ENCODE measurements at places on chromosomes 6 and 20.

DNA sequence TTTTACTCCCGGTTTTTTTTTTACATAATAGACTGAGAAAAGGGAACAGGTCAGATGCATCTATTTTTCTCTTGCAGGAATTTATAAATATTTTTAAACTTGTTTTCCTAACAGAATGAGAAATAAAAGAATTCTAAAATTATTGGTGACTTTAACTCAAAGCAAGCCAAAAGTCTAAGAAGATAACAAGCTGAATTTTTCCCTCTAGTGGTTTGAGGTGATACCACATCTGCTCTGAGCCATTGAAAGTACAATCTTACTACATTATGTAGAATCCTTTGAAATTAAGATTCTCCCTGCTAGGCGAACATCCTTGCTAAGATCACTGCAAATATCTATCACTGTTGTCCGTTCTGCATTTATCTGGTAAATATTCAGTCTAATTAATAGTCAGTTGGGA lies 10.7 kb upstream of the STMND1 start:
- no peak for DNase-seq
- H3K36me3 ChIP-seq = no peaks in the 10 kb centered on the region
- H3K27ac ChIP-seq = no peak overlapping the region
- peaks cover 2% of the 10 kb centered on the region for H3K27me3 ChIP-seq
- H3K4me1 ChIP-seq = no peaks in the 10 kb centered on the region

DNA sequence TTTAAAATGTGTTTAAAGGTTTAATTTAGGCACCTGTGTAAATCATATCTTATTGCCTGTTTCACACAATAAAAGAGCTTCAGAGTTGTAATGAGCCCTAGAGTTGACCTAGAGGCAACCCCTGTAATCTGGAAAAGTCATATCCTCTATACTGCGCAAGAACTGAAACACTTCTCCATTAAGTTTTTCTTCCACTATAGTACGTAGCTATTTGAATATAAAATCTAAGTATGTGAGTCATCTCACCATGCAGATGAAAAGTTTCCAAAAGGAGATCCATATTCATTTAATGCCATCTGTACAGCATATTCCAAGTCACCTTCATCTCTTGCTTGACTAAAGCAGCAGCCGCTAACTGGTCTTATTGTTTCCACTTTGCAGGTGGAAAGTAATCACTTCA lies 26.0 kb upstream of the TAAR1 start:
- no peaks in the 10 kb centered on the region for H3K27me3 ChIP-seq
- no peak for DNase-seq
- H3K4me1 ChIP-seq = no peaks in the 10 kb centered on the region
- no peak overlapping the region for H3K27ac ChIP-seq
- H3K36me3 ChIP-seq = no peaks in the 10 kb centered on the region

- DNase-seq = no peak
- no peaks in the 10 kb centered on the region for H3K36me3 ChIP-seq
- no peaks in the 10 kb centered on the region for H3K4me1 ChIP-seq
These were observed 10.5 kb upstream of the KIAA1755 start for GRCh38 chr20:38270869-38271605.

GRCh38 chr6:140641412-140641811 lies 1267.0 kb upstream of the CITED2 start:
- no peak overlapping the region for H3K4me3 ChIP-seq
- H3K4me1 ChIP-seq = no peaks in the 10 kb centered on the region

- H3K4me3 ChIP-seq = peak overlapping the region; percentile 74
- H3K4me1 ChIP-seq = peaks cover 15% of the 10 kb centered on the region
- no peak overlapping the region for H3K27ac ChIP-seq
- H3K27me3 ChIP-seq = peaks cover 2% of the 10 kb centered on the region
These were observed 1.1 kb upstream of the BEND6 start for GRCh38 chr6:56953597-56954402.

DNA sequence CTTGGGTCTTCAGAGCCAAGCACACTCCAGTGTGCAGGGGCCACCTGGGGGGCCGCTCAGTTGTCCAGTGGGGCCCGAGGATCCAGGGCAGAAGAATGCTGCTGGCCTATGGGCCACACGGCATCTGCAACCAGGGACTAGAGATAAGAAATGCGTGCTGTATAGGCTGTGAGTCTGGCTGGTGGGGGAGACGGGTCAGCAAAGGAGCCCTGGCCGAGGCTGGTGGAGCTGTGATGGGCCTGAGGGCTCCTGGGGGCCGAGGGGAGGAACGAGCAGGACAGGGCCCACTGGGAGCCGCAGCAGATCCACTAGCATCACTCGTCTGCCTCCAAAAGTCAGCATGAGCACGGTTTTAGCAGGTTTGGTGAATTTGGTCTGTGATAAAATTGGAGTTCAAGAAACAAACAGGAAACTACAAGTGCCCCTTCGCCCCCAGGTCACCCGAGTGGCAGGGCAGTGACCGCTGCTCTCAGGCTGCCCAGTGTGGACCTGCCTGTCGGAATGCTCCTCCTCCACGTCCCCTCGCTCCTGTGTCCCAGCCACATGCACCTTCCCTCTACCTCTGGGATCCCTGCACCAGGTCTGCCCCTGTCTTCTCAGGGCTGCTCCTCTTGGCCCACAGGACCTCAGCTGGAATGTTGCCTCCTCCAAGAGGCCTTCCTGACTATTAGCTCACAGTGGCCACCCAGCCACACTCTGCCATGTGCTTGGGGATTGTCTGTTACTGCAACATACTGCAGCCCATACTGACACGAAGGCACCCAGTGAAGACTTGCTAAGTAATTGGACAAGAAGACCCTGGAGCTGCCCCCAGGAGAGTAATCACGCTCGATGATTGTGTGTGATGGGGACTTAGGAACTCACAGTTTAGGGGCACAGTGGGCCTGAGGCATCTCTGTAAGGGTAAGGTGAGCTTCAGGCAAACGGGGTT lies 10.9 kb downstream of the ACSS1 start:
- no peak for DNase-seq
- H3K4me1 ChIP-seq = peaks cover 22% of the 10 kb centered on the region
- peaks cover 9% of the 10 kb centered on the region for H3K36me3 ChIP-seq
- no peaks in the 10 kb centered on the region for H3K27me3 ChIP-seq

- no peak for DNase-seq
- no peak overlapping the region for H3K4me3 ChIP-seq
- peaks cover 2% of the 10 kb centered on the region for H3K27me3 ChIP-seq
- H3K27ac ChIP-seq = no peak overlapping the region
These were observed 113.1 kb downstream of the SOBP start for GRCh38 chr6:107603006-107603370.

DNA sequence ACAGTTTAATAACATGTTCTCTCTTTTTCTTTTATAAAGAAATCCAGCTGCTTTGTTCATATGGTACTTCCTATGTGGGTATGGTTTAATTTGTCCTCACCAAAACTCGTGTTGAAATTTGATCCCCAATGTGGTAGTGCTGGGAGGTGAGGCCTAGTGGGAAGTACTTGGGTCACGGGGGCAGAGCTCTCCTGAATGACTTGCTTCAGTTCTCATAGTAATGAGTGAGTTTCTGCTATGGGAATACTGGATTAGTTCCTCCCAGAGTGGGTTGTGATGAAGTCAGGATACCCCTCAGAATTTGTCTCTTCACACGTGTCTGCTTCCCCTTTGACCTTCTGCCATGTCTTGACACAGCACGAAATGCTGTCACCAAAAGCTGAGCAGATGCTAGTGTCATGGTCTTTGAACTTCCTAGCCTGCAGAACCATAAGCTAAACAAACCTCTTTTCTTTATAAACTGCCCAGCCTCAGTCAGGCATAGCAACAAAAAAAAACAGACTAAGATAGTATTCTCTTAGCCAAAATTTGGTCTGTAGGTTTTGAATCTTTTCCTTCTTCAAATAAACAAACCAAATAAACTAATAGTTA lies 87.8 kb upstream of the HS3ST5 start:
- H3K27ac ChIP-seq = no peak overlapping the region
- H3K27me3 ChIP-seq = no peaks in the 10 kb centered on the region
- no peaks in the 10 kb centered on the region for H3K4me1 ChIP-seq
- no peak overlapping the region for H3K4me3 ChIP-seq

- no peak overlapping the region for H3K27ac ChIP-seq
- no peaks in the 10 kb centered on the region for H3K36me3 ChIP-seq
- H3K4me3 ChIP-seq = no peak overlapping the region
- H3K4me1 ChIP-seq = peaks cover 6% of the 10 kb centered on the region
- H3K27me3 ChIP-seq = no peaks in the 10 kb centered on the region
These were observed 84.6 kb upstream of the JAG1 start for GRCh38 chr20:10758446-10758845.

GRCh38 chr6:100633096-100633777 lies 168.5 kb upstream of the SIM1 start:
- H3K36me3 ChIP-seq = peaks cover 8% of the 10 kb centered on the region
- H3K27ac ChIP-seq = no peak overlapping the region
- no peak for DNase-seq
- H3K4me1 ChIP-seq = no peaks in the 10 kb centered on the region
- no peaks in the 10 kb centered on the region for H3K27me3 ChIP-seq
- no peak overlapping the region for H3K4me3 ChIP-seq

DNA sequence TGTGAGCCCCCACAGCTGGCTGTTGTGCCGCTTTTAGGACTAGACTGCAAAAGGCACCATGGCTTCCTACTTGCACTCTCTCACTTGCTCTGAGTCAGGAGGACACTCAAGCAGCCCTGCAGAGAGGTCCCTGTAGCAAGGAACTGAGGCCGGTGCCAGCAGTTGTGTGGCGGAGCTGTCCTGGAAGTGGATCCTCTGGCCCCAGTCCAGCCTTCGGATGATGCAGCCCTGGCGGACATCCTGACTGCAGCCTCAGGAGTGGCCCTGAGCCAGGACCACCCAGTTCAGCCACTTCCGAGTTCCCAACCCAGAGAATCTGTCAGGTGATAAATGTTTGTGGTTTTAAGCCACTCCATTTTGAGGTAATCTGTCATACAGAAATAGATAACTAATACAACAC lies 17.5 kb downstream of the CTCFL start:
- H3K36me3 ChIP-seq = no peaks in the 10 kb centered on the region
- H3K27ac ChIP-seq = no peak overlapping the region
- H3K27me3 ChIP-seq = peaks cover 10% of the 10 kb centered on the region
- no peak overlapping the region for H3K4me3 ChIP-seq
- DNase-seq = no peak

DNA sequence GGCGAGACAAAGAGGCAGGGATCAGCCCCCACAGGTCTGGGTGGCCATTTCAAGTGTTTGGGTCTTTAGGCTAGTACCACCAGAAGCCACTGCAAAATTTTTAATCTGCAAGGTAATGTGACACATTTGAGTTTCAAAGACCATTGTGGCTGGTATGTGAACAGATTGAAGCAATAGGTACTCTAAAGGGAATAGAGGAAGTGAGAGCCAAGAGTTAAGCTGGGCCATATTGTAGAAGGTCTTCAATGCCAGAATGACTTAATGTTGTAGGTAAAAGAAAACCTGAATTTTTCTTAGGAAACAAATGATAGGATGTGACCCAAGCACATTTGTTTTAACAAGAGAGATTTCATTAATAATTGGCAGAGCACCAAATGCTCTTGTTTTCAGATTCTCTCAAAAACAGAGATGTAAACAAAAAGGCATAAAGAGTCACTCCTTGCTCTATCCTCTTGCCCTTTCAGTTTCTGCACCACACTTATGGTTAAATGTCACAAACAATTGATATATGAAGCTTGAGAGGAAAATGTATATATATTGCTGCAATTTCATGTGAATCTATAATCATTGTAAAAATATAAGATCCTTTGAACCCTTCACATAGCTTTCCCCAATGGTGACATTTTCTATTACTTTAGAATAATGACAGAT lies 307.1 kb upstream of the PLN start:
- H3K4me3 ChIP-seq = no peak overlapping the region
- DNase-seq = no peak
- H3K36me3 ChIP-seq = no peaks in the 10 kb centered on the region
- no peak overlapping the region for H3K27ac ChIP-seq

Data from common myeloid progenitor, CD34-positive (primary cell).